ENCODE measurements at places on chromosomes 2 and 18.

- no peak for DNase-seq
Observed at GRCh38 chr2:1037066-1037465, 86.4 kb downstream of the SNTG2 start.

- no peak for DNase-seq
Observed at GRCh38 chr2:9378433-9379390, 44.6 kb downstream of the ITGB1BP1 start.

DNA sequence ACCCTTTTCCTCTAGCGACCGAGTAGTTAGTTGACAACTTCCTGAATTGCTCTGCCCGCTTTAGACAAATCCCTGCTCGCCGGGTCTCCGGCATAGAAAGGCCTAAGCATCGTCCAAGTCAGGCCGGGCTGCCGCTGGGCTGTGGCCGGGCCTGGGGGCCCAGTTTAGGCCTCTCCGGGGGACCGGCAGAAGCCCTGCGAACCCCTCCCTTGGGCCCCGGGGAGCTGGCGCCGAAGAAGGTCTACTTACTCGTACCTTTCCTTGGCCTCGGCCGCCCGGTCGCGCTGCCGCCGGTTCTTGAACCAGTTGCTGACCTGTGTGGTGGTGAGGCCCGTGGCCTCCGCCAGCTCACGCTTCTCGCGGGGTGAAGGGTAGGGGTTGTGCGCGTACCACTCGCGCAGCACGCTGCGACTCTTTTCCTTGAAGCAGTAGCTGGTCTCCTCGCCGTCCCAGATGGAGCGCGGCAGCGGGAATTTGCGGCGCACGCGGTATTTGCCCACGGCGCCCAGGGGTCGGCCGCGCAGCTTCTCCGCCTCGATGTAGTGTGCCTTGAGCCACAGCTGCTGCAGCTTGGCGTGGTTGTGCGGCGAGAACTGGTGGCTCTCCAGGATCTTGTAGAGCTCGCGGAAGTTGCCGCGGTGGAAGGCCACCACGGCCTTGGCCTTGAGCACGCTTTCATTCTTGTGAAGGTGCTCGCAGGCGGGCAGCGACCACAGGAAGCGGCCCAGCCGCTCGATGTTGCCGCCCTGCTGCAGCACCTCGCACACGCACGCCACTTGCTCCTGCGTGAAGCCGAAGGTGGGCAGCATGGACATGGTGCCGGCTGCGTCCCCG is 739 bp downstream of the SIX2 start:
- no peak for DNase-seq

- DNase-seq: no peak
Observed at GRCh38 chr2:38466876-38467767, 90.0 kb upstream of the ATL2 start.

DNA sequence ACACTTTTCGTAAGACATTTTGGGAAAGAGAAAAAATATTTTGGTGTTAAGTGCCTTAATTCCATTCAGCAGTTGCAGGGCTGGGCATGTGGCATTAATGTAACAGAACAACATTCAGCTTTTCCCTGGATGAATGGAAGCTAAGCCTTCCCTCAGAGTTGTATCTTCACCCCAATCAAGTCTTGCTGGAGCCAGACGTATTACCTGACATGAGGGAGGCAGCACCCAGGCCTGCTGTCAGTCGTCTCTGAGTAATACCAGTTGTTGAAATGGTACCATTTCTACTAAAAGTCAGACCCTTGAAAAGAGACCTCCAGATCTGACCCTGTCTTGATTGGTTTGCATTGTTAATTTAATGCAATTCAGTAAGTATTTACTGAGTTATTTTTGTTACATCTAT is 57.5 kb downstream of the MALT1 start:
- DNase-seq: no peak

GRCh38 chr2:24050041-24050979 is 769 bp downstream of the FKBP1B start:
- no peak for DNase-seq

GRCh38 chr2:120902592-120902991 is 166.9 kb downstream of the GLI2 start:
- DNase-seq: no peak

GRCh38 chr2:69956475-69956979 is 4.9 kb downstream of the ASPRV1 start:
- no peak for DNase-seq
